Esophagus squamous epithelium (tissue), 5 donors: ENCODE measurements at places on chromosomes 6 and 20.

DNA sequence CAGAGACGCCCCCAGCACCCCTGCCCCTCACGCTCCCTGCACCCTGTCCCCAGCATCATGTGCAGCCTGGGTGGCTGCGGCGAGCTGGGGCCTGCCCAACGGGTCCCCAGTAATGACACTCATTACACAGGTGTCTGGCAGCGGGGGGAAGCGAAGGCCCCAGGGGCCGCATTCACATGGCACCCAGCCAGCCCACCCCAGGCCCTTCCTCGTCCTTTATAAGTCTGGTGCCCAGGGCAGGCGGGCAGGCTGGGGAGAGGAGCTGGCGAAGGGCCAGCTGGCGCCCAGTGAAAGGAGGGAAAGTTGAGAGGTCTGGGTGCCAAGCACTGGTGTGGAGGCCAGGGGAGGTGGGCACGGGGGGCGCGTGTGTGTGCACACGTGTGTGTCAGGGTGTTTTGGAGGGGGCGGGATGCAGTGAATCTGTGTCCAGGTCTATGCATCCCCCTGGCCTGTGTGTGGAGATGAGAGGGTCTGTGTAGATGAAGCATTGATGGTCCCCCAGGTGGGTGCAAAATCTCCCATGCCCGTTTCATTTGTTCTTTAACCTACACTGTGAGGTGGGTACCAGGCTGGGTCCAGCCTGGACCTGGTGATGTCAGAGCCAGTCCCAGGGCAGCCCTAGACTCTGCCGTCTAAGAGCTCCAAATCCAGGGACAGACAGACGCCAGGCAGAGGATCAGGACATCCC is 105.3 kb downstream of the CEBPB start:
- H3K27ac ChIP-seq, result peak overlapping the region; percentile 87
- H3K4me3 ChIP-seq, result no peak overlapping the region
- no peak for DNase-seq

DNA sequence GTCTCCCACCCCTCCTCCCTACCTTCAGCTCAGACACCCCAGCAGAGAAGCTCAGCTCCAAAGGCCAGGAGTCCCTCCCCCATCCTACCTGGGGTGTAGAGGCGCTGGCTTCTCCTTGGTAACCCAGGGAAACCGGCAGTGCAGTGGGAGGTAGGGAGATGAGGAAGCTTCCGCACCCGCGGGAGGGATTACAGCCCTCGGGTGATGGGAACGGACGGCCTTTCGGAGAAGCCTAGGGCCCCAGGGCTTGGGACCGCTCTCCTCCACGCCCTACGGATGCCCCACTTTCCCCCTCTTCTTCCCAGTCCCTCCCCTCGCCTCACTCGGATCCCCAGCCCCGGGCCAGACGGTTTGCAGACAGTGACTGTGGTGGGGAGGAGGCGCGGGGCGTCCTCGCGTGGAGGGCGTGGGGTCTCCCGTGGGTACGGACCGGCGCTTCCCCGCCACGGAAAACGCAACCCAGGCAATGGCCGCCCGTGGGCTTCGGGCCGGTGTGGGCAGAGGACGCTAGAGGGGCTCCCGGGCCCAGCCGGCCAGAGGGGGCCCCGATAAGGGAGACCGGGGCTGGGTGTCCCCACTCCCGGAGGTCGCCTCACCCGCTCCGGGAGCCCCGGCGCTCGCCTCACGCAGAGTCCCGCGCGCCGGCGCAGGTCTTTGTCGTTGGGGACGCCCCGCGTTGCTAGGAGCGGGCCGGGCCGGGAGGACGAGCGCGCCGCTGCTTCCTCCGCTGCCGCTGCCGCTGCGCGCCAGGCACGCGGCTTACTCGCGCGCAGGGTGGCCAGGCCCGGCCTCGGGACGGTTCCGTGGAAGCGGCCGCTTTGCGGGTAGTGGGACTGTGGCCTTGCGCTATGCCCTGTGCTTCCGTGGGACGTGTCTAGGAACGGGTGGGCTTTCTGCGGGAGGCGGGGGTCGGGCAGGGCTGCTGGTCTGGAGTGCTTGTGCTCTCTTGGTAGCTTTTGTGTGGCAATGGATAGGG is 15.8 kb downstream of the AARS2 start:
- H3K4me3 ChIP-seq, result peak overlapping the region; percentile 67
- H3K4me1 ChIP-seq, result peaks cover 11% of the 10 kb centered on the region
- H3K27ac ChIP-seq, result no peak overlapping the region
- H3K36me3 ChIP-seq, result peaks cover 4% of the 10 kb centered on the region
- H3K27me3 ChIP-seq, result peaks cover 62% of the 10 kb centered on the region

- no peaks in the 10 kb centered on the region for H3K4me1 ChIP-seq
- no peak overlapping the region for H3K27ac ChIP-seq
- H3K27me3 ChIP-seq, result no peaks in the 10 kb centered on the region
- H3K4me3 ChIP-seq, result no peak overlapping the region
- H3K36me3 ChIP-seq, result no peaks in the 10 kb centered on the region
Measured at GRCh38 chr6:125678601-125679000, 70.8 kb upstream of the HEY2 start.

DNA sequence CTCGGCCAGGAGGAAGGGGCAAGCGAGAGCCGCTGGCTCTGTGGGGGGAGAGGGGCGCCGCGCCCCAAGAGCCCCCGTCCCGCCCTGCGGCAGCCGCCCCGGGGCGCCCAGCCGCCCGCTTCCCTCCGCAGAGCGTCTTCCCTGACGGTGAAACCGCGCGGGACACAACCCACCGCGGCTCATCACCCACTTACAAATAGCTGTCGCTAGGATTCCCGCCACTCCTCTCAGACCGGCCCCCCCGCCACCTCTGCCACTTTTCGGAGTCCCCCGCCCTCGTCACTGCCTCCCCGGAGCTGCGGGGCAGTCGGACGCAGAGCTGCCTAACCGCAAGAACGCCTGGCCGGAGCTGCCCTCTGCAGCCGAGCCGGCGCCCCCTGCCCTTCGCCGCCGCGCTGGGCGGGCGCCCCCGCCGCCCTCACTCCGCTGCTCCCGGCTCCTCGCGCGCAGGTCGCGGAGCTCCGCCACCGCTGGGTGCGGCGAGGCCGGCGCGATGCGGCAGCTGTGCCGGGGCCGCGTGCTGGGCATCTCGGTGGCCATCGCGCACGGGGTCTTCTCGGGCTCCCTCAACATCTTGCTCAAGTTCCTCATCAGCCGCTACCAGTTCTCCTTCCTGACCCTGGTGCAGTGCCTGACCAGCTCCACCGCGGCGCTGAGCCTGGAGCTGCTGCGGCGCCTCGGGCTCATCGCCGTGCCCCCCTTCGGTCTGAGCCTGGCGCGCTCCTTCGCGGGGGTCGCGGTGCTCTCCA is at the start of gene SLC35D3:
TSS of gene SLC35D3 (plus strand) at position 366 of the 749 bp plus-strand sequence. CDS start at position 494, 128 bp downstream.
- peak within 1 kb of the TSS; percentile 69 for H3K4me3 ChIP-seq
- peaks cover 35% of the 10 kb centered on the region for H3K4me1 ChIP-seq
- no peak for DNase-seq
- no peak within 1 kb of the TSS for H3K27ac ChIP-seq

- H3K36me3 ChIP-seq, result no peaks in the 10 kb centered on the region
- no peak overlapping the region for H3K27ac ChIP-seq
- no peaks in the 10 kb centered on the region for H3K4me1 ChIP-seq
- no peaks in the 10 kb centered on the region for H3K27me3 ChIP-seq
Measured at GRCh38 chr6:153613719-153614455, 425.2 kb upstream of the OPRM1 start.

- H3K4me3 ChIP-seq, result no peak overlapping the region
- H3K4me1 ChIP-seq, result peaks cover 43% of the 10 kb centered on the region
- no peak for DNase-seq
- no peaks in the 10 kb centered on the region for H3K27me3 ChIP-seq
- H3K36me3 ChIP-seq, result no peaks in the 10 kb centered on the region
Measured at GRCh38 chr20:50027611-50028105, 44.9 kb downstream of the SNAI1 start.

- H3K4me1 ChIP-seq, result no peaks in the 10 kb centered on the region
- H3K36me3 ChIP-seq, result no peaks in the 10 kb centered on the region
- no peak for DNase-seq
- H3K4me3 ChIP-seq, result no peak overlapping the region
- no peaks in the 10 kb centered on the region for H3K27me3 ChIP-seq
Measured at GRCh38 chr6:17291778-17292177, 10.6 kb downstream of the RBM24 start.

- peak overlapping the region; percentile 95 for H3K4me3 ChIP-seq
- peaks cover 37% of the 10 kb centered on the region for H3K4me1 ChIP-seq
- no peaks in the 10 kb centered on the region for H3K27me3 ChIP-seq
- no peak for DNase-seq
- H3K27ac ChIP-seq, result peak overlapping the region; percentile 99
Measured at GRCh38 chr6:159762681-159763293, 942 bp downstream of the ACAT2 start.

DNA sequence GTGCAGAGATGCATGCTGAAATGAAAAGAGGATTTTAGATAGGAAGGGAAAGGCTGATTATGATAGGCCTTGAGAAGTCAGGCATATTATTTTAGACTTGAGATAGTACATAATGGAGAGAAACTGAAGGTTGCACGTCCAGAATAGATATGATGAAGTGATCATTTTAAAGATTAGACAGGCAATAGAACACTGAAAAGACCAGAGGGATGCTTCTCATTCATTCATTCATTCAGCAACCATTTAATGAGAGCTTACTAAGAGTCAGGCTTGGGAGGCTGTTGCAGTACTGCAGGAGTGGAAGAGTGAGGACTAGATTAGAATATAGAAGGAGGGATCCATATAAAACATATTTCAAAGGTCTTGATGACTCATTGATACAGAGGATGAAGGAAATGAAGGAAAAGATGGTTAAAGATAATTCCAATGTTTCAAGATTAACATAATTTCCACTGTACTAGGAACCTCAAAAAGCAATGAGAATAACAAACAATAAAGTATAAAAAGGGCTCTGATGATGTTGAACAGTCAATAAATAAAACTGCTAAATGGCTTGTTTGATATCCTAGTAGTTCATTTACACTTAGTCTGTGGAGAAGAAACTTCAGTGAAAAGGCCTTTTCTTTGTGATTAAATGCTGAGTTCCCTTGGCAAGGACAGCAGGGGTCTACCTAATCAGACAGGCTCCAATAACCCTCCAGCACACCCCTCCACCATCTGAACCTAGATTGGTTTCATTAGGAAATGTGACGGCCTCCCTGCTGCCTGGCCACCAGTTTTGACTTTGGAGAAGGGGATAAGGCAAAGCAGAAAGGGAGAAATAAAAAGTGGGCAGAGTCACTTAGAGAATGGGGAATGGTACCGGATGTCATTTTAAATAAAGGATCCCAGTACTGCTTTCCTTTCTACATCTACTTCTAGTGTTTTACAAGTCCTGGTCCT is 5.3 kb upstream of the FBXO9 start:
- peaks cover 15% of the 10 kb centered on the region for H3K4me1 ChIP-seq
- H3K36me3 ChIP-seq, result no peaks in the 10 kb centered on the region
- no peaks in the 10 kb centered on the region for H3K27me3 ChIP-seq
- no peak for DNase-seq

DNA sequence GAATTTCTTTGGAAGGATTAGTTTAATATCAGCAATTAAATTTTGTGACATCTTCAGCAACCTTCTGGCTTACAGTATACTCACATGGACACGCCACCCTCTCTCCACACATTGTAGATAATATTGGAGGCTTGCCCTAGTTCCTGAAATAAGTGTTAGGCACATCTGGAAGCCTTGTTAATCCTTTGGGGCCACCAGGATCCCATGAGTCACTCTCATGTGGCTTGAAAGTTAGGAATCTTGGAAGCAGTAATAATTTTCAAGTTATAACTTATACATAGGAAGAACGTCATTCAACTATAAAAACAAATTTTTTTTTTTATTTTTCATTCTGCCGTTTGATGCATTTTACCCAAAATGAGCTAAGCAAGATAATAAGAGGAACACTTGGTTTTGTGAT is 20.5 kb downstream of the LAMA4 start:
- H3K4me1 ChIP-seq, result peaks cover 32% of the 10 kb centered on the region
- H3K27me3 ChIP-seq, result no peaks in the 10 kb centered on the region
- H3K27ac ChIP-seq, result peak overlapping the region; percentile 79
- H3K36me3 ChIP-seq, result no peaks in the 10 kb centered on the region
- no peak for DNase-seq

DNA sequence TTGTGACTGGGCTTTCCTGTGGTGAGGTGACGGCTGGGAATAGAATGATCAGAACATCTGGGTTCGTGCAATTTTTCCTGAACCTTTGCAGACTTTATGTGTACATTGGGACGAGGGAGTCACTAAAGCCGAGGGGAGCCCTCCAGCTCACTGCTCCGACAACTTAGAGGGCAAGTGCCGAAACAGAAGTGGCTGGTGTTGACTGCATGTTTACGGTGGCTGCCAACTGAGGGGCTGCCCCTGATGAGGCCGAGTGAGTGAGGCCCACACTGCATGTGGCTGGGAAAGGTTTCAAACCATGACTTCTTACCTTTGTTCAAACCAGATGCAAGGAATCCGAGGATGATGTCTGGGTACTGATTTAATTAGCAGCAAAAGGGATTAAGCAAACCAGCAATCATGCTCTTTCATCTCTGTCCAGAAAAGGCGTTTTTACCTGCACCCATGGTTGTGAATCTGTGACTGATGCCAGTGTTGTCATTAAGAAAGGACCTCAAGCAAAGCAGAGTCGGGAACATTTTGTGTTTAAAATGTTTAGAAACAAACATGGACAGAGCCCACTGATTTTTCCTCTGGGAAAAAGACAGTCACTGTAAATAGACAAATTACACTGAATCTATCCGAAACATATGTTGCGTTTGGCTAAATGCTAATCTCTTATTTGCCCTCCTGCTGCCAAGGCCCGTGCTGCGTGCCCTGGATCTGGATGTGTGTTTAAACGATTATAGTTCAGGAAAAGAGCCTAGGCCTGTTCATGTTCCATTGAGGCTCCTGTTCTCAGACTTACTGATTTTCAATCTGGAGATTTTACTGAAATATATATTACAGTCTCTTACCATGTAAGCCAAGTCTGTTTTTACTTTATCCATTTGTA is 105.1 kb downstream of the UST start:
- H3K4me1 ChIP-seq, result peaks cover 9% of the 10 kb centered on the region
- no peaks in the 10 kb centered on the region for H3K36me3 ChIP-seq

DNA sequence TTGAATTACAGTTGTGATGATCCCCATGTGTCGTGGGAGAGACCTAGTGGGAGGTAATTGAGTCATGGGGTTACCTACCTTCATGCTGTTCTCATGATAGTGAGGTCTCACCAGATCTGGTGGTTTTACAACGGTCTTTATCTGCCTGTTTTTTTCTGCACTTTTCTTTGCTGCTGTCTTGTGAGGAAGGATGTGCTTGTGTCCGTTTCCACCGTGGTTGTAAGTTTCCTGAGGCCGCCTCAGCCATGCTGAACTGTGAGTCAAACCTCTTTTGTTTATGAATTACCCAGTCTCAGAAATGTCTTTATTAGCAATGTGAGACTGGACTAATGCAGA is 6.5 kb upstream of the RANBP9 start:
- no peaks in the 10 kb centered on the region for H3K4me1 ChIP-seq
- H3K27ac ChIP-seq, result no peak overlapping the region
- no peak overlapping the region for H3K4me3 ChIP-seq
- H3K27me3 ChIP-seq, result no peaks in the 10 kb centered on the region

DNA sequence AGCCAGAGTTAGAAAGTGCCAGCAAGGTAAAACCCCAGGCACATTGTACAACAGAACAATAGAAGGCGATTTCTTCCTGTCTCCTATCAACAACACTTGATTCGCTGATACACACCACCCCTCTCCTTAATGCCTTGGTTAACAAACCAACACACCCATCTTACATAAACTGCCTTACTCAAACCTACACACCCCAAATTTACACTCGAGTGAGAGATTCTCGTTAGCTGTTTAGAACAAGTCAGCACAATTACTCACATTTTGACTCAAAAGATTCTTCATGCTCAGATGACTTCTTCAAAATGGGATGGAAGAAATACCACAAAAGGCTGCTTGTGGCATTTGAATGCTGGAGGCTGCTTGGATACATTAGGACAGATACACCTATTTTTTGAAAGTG is 80.0 kb upstream of the FOXQ1 start:
- H3K27ac ChIP-seq, result peak overlapping the region; percentile 40
- no peaks in the 10 kb centered on the region for H3K27me3 ChIP-seq
- H3K36me3 ChIP-seq, result no peaks in the 10 kb centered on the region
- no peak overlapping the region for H3K4me3 ChIP-seq
- no peaks in the 10 kb centered on the region for H3K4me1 ChIP-seq

GRCh38 chr6:82988930-82989351 is 76.7 kb downstream of the UBE3D start:
- no peaks in the 10 kb centered on the region for H3K36me3 ChIP-seq
- H3K4me1 ChIP-seq, result no peaks in the 10 kb centered on the region
- H3K27ac ChIP-seq, result no peak overlapping the region
- no peaks in the 10 kb centered on the region for H3K27me3 ChIP-seq
